ENCODE measurements at places on chromosomes 6 and 20.

DNA sequence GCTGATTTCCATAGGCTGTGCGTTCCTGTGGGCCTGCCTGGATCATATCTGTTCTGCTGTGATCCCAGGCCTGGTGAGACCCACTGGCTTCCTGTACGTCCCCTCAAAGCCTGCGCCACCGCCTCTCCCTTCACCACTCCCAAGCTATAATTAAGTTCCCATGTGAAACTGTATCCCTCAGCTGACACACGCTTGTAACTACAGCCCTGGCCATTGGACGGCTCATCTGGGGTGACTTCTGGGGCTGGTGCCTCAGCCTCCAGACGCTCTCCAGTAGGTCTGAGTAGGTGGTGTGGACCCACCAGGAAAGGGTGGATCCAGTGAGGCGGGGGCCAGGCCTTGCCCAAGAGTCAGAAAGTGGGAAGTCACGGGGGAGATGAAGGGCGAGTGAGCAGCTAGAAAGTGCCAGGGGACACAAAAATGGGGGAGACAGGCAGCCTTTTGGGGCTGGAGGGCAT lies 21.0 kb downstream of the PPARD start:
- ATAC-seq: no peak

DNA sequence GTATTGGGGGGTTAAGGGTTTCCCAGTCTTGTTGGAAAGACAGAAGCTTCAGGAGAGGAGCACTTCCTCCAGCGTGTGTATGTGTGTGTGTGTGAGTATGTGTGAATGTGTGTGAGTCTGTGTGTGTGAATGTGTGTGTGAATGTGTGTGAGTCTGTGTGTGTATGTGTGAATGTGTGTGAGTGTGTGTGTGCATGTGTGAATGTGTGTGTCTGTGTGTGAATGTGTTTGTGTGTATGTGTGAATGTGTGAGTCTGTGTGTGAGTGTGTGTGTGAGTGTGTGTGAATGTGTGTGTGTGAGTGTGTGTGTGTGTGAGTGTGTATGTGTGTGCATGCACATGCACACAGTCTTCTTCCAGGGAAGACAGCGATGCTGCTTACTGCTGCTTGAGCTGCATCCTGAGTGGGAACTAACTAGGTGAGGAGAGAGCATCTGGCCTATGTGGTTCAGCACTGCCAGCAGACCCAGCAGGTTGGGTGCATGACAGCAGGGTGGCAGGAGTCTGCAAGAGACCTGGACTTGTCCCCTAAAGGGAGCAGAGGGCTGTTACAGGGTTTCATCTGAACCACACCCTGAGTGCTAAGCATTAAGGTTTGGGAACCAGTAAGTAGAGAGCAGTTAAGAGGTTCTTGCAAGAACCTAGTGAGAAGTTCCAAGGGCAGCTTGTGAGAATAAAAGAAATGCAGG lies 22.7 kb upstream of the CCND3 start:
- no peak for ATAC-seq

DNA sequence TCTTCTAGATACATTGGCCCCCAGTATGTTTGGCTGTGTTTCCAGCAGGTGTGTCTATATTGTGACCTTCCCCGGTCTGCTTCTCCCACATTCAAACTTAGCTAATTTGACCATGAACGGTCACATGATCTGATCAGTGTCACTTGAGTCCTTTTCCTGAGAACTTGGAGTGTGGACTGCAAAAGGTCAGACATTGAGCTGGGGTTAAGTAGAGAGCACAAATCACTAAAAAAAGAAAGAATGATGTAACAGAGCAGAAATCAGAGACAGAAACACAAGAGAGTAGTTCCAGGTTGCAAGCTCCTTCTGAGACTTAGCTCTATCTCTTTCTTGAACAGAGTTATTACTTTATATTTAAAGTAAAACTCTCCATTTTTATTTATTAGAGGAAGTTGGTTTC lies 733.9 kb downstream of the CBLN4 start:
- no peak for ATAC-seq

DNA sequence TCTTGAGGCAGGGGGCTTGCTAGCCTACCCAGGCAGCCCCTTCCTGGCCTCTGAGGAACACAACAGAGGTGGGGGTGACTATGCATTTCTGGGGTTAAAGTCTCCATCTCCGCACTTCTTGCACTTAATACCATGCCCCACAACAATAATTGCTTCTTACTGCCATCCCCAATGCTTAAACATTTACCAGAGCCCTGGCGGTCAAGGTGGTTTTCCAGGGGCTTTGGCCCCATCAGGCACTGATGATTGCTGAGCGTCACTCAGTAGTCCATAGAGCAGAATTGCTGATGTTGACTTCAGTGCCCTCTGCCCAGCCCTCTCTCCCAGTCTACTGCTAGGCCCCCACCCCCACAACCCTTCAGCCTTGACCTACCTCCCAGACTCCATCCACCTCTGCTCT lies 32.5 kb upstream of the KCNK5 start:
- ATAC-seq: no peak

DNA sequence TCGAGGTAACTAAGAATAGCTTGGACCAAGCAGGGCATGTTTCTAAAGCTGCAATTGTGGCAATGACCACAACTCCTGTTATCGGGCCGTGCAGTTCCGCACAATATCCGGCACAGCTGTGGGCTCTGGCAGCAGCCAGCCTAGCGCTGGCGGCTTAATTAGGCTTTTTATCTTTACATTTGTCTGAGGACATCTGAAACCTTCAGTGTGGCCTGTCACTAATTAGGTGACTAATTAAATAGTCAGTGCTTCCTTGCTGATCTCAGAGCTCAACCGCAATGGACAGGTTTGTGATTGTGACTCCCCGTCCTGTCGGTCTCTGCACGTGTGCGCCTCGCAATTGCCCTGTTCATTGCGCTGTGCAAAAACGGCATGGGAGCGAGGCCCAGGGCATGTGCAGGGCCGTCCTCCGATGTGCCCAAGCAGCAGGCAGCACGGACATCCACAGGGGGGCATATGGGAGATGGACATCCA lies 134.8 kb upstream of the INSM1 start:
- ATAC-seq: no peak

All from stimulated activated memory B cell treated with anti-CD40 and anti-IgM and Interleukin-4, amounts not matched to agents 10 μg/mL and 1 μg/mL and 100 μg/mL, for 72 hours (primary cell).